Stimulated activated CD4-positive, alpha-beta T cell treated with anti-CD3 and anti-CD28 coated beads, Interleukin-15, amount 100 ng/mL, for 48 hours (primary cell): ENCODE measurements at places on chromosomes 5 and 9.

DNA sequence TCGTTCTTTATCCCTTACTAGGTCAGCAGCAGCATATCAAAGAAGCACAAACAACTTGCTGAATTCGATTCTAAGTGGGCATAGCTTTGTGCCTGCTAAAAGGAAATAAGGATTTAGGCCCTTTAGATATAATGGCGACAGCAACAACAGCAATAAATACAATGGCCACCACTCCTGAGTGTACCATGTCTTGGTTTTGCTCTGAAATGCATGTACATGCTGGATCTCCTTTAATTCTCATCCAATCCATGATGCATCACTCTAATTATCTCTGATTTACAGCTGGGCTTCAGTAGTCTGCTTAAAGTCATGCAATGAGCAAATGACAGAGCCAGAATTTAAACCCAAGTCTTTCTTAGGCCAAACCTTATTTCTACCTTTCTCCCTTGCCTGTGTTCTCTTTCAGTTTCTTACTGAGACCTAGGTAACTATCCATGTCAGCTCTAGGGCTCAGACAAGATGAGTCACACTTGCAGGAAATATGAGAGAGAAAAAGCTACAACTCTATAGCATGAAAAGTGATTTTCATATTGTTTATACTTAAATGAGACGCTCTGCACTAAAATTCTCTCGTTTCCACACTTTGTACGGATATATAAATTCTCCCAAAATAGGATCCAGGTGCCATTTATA is 111.8 kb downstream of the HMHB1 start:
- DNase-seq = no peak

GRCh38 chr9:354453-354852 is 139.8 kb downstream of the DOCK8 start:
- no peak for DNase-seq

DNA sequence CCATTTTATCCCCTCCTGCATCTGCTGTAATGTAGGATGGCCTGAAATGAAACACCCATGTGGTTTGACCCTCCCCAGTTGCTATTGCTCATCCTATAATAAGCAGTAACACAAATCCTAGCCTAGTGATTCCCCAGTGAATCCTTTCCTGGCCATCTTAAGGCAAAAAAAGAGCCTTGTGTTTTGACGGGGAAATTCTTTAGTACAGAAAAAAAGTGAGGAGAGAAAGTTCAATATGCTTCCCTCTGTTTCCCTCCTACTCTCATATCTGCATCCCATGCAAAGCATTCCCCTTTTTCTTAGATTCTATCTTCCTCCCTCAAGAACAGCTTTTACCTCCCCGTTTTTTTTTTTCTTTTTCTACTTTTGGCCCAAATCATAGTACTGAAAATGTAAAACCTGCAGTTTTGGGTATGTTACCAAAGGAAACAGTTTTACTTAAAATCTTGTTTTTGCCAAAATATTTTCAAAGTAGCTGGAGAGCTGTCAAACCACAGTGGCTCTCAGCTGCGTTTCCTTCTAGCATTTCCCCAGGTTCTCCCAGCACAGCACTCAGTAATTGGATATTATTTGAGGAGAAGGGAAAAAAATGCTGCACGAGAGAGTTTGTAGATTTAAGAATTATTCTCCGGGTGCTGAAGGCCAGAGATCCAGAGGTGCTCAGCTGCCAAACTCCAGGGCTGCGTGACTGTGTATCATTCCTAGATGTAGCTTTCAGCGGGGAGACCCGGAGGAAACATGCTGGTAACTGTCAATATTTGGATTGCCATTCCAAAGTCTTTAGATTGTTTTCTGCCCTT is 321.4 kb downstream of the NPR3 start:
- DNase-seq = no peak

DNA sequence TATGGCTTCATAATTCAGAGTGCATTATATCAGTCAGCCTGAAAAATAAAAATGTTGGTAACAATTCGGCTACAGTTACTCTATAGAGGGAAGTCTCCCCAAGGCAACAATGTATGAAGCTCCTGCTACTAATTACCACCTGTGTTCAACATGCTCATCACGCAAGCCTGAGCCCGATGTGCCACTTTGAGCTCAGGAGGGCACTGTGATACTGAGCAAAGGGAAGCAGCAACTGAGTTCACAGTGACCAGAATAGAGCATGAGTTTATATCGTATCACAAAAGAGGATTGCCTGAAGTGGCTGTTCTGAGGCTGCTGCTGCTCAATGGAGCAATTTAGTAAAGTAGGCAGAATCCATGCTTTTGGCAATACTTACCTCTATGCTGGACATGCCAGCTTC is 202.0 kb upstream of the HAPLN1 start:
- no peak for DNase-seq

DNA sequence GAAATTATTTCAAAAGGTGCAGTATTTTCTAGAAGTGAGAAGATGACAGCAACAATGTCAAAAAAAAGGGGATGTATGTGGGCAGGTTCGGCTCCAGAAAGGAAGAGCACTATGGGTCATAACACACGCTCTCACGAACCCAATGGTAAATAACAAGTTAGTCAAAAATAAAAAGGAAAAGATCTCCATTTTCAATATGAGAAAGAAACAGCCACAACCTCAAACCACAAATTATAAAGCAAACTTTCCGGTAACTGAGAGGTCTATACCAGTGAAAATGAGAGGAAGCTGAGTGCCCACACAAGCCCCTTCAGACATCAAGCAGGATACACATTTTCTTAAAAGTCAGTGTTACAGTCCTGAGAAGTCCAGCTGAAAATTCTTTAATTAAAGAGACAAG is 398.5 kb upstream of the RPS23 start:
- DNase-seq = no peak

DNA sequence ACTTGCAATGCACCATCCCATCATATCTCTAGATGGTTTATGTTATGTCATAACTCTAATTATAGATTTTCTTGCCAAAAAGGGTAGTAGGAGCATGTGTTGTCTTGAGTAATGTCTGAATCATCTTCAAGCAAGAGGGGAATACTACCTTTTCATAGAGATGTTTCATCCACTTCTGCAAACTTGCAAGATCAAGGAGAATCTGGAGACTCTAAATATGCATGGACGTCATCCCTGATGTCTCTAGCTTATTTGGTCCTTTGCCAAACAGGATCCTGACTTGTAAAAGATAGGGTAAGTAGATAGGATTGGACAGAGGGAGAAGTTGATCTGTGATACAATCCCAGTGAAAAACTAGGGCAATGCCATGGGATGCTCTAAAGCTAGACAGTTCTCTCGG is 246.5 kb downstream of the DMRTA1 start:
- no peak for DNase-seq

- DNase-seq = no peak
Observed at GRCh38 chr5:7186818-7187217, 209.1 kb upstream of the ADCY2 start.

- no peak for DNase-seq
Observed at GRCh38 chr5:136164226-136164625, 28.7 kb downstream of the SMIM32 start.

DNA sequence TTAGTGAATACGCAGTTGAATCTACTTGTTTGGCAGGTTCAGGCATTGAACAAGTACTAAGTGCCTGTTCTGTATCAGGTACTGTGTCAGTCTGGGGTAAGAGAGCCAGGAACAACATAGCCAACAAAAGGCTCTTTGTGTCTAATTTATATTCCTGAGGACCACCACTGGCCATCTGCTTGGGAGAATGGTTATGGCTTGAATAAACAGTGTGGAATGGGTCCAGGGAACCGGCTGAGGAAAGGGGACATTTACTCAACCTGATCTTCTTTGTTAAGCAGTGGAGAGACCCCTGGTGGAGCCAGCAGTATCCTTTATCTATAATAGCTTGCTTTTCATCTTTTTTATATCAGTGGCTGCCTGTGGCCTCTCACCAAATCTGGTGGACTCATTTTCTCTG is 38.6 kb downstream of the EXOSC2 start:
- DNase-seq = no peak

DNA sequence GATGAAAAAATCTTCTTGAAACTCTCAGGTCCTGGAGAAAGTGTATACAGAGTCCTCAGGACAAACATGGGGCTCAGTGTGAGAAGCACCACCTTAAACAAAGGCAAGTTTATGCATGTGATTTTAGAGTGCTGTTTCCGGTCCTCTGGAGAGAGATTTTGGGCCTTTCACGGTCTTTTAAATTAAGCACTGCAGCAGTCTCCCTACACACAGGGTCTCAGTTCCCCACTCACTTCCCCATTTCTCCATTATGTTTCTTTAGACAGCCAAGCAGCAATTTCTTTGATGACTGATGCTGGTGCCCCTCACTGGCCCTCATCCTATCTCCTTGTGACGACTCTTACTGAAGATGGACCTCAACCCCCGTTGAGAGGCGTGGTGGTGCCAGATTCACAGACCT is 220.2 kb upstream of the CLINT1 start:
- DNase-seq = no peak

GRCh38 chr9:131987232-131987631 is 92.4 kb downstream of the MED27 start:
- DNase-seq = no peak

DNA sequence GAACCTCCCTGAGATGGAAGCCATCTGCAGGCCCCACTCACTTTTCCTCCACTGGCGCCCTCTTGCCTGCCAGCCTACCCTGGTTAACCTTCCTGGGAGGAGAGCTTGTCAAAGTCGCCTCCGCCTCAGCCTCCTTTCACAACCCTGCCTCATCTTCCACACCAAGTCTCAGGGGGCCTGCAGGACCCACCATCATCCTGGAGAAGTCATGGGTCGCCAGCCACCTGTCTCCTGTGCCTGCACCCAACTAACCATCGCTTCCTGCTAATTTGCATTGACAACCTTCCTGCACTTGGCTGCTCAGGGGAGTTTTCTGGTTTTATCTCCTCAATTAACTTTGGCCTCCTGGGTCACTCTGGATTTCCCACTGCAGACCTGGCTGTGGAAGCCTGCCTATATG is 52.8 kb upstream of the GRHPR start:
- DNase-seq = no peak

DNA sequence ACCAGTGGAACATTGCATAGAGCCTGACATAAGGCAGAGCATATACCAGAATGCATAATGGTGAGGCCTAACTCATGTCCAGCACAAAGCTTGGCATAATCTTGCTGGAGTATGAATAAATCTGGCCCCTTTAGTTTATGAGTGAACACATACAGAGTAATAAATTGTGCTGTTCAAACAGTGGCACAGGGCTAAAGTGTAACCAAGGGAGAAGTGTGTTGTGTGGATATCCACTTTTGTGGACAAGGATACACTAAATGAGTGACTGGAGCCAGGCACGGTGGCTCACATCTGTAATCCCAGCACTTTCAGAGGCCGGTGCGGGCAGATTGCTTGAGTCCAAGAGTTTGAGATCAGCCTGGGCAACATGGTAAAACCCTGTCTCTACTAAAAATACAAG is 29.4 kb upstream of the JMY start:
- no peak for DNase-seq

GRCh38 chr5:142984011-142984410 is 213.8 kb downstream of the ARHGAP26 start:
- no peak for DNase-seq

- DNase-seq = no peak
Observed at GRCh38 chr5:38670878-38671277, 114.4 kb upstream of the LIFR start.

- no peak for DNase-seq
Observed at GRCh38 chr5:14266686-14267085, 123.5 kb downstream of the TRIO start.

DNA sequence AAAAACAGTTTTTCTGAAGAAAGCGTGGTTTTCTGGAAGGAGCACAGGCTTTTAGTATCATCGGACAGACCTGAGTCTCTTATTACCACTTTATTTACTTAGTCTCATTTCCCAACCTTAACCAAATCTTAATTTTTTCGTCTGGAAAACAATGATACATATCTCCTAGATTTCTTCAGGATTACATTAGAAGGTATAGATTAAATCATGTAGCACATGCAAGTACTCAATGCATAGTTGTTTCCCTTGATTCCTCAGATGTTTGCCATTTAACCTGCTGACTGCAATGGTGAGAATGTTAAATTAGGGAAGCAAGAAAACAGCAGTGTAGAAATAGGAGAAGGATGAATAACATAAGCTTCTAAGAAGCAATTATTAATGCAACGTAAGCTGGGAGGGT is 289.4 kb downstream of the PDE4D start:
- no peak for DNase-seq

GRCh38 chr9:128151309-128152132 is 2.3 kb downstream of the LCN2 start:
- no peak for DNase-seq

- no peak for DNase-seq
Observed at GRCh38 chr5:119347574-119347973, 8.2 kb upstream of the TNFAIP8 start.

DNA sequence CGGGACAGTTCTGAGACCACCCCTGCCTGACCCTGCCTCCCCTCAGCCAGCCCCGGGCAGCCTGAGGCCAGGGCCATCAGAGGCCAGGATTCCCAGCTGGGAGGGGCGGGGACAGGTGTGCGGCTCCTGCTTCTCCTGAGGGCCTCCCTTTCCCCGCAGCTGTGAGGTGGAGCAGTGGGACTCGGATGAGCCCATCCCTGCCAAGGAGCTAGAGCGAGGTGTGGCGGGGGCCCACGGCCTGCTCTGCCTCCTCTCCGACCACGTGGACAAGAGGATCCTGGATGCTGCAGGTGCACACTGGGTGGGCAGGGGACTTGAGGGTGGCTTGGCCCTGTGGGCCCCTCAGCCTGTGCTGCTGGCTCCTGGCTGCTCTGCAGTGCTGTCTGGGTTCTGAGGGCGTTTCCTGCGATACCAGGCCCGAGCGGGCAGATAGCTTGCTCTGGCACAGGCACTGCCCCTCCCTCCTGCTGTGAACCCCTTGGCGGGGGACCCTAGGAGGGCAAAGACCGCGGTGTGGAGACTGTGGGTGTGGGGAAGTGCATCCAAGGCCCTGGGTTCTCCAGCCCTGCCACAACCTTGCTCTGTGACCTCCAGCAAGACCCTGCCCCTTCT is 2.3 kb downstream of the GRHPR start:
- no peak for DNase-seq

- no peak for DNase-seq
Observed at GRCh38 chr5:33711094-33711679, 180.6 kb downstream of the ADAMTS12 start.

DNA sequence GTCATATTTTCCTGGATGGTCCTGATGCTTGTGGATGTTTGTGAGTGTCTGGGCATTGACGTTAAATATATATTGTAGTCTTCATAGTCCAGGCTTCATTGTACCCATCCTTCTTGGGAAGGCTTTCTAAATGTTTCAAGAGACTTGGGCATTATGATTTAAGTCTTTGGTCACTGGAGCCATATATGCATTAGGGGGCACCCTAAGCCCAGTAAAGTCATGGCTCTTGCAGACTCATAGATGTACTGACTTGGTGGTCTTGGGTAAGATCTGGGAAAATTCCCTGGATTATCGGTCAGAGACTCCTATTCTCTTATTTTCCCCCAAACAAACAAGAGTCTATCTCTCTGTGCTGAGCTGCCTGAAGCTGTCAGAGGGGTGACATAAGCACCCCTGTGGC is 271.1 kb downstream of the TRIM36 start:
- DNase-seq = no peak

GRCh38 chr5:435156-435790 is 7.7 kb upstream of the EXOC3 start:
- DNase-seq = no peak
